ENCODE measurements at places on chromosomes 16 and 17.

- DNase-seq = no peak
Measured at GRCh38 chr17:45060382-45060796, 728 bp upstream of the NMT1 start.

GRCh38 chr17:57186226-57187019 lies 69.9 kb upstream of the MSI2 start:
- no peak for DNase-seq

GRCh38 chr17:53571342-53571741 lies 251.4 kb upstream of the KIF2B start:
- DNase-seq = no peak

DNA sequence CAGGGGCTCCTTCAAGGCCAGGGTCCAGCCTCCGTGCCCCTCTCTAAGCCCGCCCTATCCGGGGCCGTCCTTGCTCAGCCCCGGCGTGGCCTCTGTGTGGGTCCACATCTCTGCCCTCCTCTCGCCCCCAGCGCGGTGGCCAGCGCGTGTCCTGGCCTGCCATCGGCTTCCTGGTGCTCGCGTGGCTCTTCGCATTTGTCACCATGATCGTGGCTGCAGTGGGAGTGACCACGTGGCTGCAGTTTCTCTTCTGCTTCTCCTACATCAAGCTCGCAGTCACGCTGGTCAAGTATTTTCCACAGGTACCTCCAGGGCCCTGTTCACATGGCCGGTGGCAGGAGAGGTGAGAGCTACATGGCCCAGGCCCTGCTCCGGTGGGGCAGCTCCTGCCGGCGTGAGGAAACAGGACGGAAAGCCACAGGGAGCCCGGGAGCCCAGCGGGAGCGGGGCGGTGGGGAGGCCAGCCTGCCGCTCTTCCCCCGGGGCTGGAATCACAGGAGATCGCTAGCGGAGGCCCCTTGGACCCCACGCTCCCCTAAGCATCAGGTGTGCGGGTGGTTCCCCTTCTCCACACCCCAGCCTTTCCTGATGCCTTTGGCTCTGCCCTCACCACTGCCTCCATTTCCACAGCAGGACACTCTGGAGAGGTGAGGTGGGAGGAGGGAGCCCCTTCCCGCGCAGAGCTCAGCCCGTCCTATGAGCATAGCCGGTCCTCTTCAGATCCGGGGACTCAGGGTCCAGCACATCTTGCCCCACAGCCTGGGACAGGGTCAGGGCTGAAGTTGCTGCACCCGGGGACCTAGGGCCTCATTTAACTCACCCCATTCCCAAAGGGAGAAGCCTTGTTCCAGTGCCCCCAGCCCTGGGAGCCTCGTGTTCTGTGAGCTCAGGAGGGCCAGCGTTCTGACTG lies 10.2 kb downstream of the TAX1BP3 start:
- DNase-seq = no peak

- DNase-seq = no peak
Measured at GRCh38 chr16:59913666-59914065, 1179.5 kb upstream of the GOT2 start.

GRCh38 chr16:78490431-78490830 lies 391.0 kb downstream of the WWOX start:
- no peak for DNase-seq

GRCh38 chr17:74271281-74271680 lies 2.8 kb upstream of the DNAI2 start:
- no peak for DNase-seq

DNA sequence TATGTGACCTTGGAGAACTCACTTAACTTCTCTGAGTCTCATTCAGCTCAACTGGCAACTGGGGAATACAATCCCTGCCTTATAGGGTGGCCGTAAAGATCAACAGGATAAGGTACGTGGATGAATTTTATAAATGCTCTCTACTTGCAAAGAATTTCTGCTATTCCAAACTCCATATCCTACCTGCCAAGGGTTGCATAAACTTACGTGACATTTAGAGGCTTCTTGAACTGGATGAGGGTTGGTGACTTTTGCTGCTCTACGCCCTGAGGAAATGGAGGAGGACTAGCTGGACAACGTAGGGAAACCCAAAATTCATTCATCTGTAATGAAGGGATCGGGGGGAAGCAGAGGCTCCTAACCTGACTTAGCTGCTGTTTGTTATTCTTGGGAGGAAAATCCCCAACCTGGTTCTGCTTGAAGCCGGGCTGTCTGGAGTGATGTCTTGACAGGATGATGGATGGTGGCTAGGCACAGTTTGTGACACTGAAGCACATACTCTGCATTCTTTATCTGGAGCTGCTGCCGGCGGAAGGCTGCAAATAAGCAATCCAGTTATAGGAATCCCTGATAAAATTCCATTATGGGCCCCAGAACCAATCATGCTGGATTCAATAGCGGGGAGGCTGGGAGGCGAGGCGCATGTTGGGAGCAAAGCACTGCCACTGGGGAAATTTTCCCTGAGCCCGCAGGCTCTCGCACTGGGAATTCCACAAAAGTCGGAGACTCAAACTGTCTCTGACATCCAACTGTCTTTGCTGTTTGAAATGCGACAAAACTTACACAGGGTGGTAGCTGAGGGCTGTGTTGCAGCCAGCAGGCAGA lies 94.7 kb upstream of the SDK2 start:
- DNase-seq = no peak

DNA sequence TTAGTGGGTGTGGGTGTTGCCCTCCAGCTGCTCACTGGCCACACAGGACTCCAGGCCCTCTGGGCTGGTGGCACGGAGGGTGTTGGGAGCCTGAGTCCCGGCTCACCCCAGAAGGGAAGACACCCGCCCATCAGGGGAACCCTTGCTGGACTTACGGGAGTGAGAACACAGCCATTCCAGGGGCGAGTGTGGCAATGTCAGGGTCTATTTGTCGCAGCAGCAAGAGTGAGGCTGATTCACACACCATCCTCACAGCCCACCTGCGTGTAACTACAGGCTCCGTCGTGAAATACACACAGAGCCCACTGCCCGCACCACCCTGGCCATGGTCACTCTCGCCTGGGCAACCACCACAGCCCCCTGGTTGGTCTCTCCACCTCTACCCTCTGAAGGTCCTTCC lies 17.8 kb upstream of the AATK start:
- DNase-seq = no peak

DNA sequence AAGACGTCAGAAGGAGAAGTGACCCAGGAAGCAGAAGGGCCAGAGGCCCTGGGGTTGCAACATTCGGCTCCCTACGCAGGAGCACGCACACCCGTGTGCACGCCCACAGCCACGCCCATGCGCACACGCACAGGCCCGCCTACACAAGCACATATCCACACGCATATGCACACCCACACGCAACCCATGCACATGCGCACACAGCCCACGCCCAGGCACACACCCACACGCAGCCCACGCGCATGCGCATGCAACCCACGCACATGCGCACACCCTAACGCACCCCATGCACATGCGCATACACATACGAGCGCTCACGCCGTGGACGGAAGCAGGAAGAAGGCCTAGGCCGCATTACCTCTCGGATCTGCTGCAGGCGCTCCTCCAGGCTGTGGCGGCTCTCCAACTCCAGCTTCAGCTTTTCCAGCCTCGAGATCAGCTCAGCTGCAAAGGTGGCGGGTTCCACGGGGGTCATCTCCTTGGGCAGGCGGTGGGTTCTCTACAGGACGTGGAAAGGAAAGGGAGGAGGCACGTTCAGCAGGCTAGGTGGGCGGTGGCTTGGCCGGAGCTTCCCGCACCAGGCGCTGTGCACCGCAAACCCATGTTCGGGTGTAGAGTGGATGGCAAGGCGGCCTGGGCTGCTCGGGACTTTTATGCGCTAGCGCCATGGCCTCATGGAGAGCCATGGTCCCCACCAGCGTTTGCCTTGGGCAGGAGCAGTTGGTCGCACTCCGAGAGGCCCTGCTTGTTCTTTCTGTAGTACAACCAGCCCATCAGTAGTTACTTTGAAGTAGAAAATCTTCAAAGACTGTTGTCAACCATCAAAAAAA lies 23.4 kb downstream of the AXIN2 start:
- no peak for DNase-seq

GRCh38 chr16:11045846-11046245 lies 101.5 kb downstream of the CLEC16A start:
- no peak for DNase-seq

DNA sequence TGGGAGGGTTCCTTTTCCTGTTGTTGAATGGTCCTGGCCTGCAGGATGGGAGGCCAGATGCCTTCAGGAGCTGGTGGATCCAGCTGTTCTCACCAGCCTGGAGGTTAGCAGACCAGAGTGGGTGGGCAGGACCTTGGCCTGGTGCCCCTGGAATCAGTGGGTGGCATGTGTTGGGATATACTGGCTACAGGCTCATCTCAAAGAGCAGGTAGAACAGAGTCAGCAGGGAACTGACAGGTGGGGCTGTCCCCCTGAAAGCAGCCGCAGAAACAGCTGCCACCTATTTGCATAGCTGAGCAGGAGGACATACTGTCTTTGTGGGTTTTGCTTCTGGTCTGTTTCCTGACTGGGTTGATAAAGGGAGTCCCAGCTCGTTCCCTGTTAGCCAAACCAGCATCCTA lies 144.1 kb downstream of the RAB11FIP4 start:
- no peak for DNase-seq

- no peak for DNase-seq
Measured at GRCh38 chr17:65123757-65124675, 13.2 kb upstream of the RGS9 start.

- DNase-seq = no peak
Measured at GRCh38 chr16:86946396-86946795, 368.0 kb downstream of the FOXL1 start.

DNA sequence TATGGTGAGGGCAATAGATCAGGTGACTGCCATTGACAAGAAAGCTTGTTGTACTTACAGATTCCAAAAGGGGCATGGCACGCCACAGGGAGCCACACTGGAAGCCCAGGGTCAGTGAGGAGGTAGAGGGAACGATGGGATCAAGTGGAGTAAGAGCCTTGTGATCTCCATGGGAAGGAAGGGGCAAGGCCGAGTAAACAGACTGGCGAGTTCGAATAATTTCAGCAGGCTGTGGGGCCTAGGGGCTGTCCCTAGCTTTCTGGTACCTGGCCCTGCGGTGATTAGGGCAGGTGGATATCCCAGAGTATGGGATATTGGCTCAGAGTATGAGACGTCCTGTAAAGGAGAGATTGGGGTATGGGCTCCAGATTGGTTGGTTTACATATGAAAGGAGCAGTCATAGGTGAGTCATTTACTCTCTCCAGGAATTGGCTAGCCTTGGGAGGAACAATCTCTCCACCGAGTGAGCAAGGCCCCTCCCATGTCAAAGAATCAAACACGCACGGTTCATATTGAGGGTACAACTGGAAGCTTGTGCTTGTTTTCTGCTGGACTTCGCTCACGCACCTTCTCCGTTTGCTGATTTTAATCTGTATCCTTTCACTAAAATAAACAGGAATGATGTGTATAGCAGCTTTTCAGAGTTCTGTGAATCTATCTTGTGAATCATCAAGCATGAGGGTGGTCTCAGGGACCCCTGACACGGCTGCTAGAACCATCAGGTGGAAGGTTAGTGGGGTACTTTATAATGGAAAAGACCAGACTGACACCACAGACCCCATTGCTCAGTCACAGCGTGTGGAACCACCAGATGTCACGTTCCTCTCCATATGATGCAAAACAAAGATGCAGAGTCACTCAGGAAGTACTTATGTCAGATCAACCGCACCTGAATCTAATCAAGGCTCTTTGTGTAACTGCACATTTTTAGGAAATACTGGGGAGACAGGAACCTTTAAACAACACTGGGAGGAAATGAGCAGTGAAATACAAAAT lies 27.9 kb downstream of the GABARAPL2 start:
- no peak for DNase-seq

DNA sequence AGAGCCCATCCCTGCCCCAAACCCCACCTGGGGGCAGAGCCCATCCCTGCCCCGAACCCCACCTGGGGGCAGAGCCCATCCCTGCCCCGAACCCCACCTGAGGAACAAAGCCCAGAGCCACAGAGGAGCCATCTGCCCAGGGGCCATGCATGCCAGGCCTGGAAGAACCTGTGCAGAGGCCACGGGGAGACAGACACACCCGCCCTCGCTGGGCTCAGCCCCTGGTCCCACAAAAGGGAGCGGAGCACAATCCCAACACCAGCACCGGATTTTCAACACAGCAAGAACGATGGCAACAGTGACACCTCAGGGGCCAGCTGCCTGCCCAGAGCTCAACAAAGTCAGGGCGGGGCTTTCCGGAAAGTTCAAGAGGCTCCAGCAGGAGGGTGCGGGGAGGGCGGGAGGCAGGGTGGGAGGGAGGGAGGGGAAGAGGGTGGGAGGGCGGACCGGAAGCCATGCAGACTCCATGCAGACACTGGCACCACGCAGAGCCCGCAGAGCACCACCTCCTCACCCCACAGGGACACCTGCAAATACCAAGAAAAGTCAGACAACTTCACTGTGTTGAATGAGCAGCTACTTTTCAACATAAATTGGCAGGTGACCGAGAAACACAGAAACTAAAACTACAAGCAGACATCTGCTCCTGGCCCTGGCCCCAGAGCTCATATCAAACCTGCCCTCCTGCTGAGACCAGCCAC lies 27.9 kb upstream of the C16orf95 start:
- DNase-seq = no peak

DNA sequence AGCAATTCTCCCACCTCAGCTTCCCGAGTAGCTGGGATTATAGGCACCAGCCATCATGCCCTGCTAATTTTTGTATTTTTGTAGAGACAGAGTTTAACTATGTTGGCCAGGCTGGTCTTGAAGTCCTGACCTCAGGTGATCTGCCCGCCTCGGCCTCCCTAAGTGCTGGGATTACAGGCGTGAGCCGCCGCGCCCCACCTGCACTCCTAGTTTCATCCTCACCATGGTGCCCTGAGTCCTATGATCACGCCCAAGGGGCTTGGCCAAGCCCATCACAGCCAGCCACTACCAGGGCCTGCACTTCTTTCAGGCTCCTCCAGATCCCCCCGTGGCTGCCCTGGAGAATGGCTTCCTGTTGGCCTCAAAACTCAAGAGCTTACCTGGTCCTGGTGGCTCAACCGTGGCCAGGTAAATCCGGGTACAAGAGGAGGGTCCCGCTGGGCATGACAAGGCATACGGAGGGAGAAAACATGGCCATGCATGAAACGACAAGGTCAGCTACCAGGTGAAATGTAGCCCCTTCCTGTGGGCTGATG lies 20.4 kb upstream of the TFAP4 start:
- DNase-seq = no peak

GRCh38 chr17:4542003-4542725 lies 13.0 kb downstream of the MYBBP1A start:
- DNase-seq = no peak

DNA sequence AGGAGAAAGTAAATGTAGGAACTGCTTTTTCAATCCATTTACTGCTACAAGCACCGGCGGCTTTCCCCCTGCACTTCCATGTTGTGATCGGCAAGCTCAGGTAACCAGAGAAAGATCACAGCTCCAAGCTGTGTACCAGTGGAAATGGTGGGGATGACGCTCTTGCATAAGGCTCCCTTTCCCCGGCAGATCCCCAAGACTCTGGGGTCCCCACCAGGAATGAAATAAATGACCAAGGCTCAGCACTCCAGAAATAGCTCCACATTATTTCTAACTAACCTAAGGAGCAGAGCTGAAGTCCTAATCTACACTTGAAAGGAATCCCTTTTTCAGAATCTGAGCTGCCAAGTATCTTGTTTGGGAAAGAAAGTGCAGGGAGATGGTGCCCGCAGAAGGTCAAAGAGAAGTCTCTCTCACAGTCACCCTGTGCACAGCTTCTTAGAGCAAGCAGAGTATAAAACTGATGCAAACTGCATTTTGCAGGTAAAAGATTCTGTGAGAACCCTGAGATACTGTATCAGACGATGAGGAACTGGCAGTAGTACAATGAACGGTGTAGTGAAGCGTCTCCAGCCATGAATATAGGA lies 11.1 kb downstream of the GRB2 start:
- DNase-seq = no peak
